ENCODE measurements at places on chromosomes 2 and 18.

DNA sequence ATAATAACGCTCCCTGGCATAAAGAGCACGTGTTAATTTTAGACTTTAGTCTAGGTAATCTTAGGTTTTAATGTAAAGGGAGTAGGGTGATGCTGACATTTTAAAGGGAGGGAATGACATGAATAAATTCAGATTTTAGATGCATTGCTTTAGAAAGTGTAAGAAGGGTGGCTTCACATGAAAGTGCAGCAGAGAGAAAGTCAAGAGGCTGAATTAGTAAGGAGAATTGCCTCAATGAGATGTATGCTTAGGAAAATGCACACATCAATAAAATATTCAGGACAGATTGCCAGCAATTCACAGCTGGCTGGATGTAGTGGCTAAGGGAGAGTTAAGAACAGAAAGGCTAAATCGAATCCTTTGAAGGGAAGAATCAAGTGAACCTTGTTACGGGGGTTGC lies 165.5 kb upstream of the CDH19 start:
- H3K36me3 ChIP-seq = no peaks in the 10 kb centered on the region
- H3K27ac ChIP-seq = no peak overlapping the region
- H3K27me3 ChIP-seq = no peaks in the 10 kb centered on the region
- no peak overlapping the region for H3K4me3 ChIP-seq
- no peak for DNase-seq
- no peaks in the 10 kb centered on the region for H3K4me1 ChIP-seq

- H3K4me1 ChIP-seq = no peaks in the 10 kb centered on the region
- no peak overlapping the region for H3K4me3 ChIP-seq
- no peak overlapping the region for H3K27ac ChIP-seq
- H3K36me3 ChIP-seq = no peaks in the 10 kb centered on the region
Observed at GRCh38 chr2:170155022-170155722, 22.8 kb upstream of the MYO3B start.

DNA sequence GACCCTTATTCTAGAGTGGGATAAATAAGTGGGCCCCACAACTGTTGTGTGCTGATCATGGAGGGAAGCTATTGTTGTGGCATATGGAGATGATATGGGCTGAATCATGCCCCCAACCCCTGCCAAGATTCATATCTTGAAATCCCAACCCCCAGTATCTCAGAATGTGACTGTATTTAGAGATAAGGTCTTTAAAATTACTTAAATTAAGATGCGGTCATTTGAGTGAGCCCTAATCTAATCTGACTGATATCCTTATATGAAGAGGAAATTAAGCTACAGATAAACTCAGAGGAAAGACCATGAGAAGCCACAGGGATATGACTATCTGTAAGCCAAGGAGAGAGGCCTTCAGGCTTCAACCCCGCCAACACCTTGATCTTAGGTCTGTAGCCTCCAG lies 188.3 kb upstream of the RND3 start:
- no peaks in the 10 kb centered on the region for H3K4me1 ChIP-seq
- no peak for DNase-seq
- no peaks in the 10 kb centered on the region for H3K36me3 ChIP-seq
- H3K27me3 ChIP-seq = no peaks in the 10 kb centered on the region
- no peak overlapping the region for H3K4me3 ChIP-seq
- no peak overlapping the region for H3K27ac ChIP-seq

DNA sequence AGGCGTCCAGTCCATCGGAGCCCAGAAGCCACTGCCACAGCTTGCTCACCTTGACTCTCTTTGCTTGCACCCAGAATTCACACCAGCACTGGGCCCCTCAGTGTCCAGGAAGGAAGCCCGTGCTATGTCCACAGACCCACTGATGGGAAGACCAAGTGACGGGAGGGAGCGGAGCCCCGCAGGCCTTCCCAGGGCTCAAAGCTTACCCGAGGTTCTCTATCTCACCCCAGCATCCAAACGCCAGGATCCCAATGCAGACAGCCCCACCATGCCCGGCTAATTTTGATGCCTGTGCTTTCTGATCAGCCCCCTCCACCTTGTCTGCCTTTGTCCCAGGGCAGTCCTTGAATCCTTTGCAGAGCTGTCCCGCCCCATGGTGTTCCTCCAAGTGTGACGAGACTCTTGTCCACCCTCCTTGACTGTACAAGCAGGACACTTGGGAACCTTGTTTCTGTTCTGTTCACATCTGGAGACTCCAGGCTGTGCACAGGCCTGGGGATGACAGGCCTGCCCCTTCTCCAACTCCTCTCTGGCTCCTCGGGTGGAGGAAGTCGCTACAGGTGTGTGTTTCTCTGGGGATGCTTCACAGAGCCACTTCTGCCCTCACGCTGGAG lies 12.0 kb downstream of the NPPC start:
- no peaks in the 10 kb centered on the region for H3K36me3 ChIP-seq
- H3K27me3 ChIP-seq = no peaks in the 10 kb centered on the region
- no peaks in the 10 kb centered on the region for H3K4me1 ChIP-seq
- no peak overlapping the region for H3K27ac ChIP-seq

DNA sequence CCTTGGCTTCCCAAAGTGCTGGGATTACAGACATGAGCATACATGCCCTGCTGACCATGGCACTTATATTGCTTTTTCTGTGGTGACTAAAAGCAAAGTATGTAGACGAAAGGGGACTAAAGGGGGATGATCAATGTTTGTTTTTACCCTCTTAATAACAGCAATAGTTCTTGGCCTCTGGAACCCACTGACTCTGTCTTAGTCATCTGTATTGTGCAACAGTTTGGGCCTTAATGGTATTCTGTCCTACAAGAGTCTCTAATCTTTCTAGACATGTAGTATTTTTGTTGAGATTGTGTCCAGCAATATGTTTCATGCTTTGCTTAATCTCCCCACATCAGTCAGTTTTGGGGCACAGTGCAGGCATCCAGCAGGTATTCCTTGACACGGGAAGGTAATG lies 359.9 kb upstream of the FANCL start:
- H3K4me3 ChIP-seq = no peak overlapping the region
- H3K27ac ChIP-seq = no peak overlapping the region
- H3K4me1 ChIP-seq = no peaks in the 10 kb centered on the region
- no peaks in the 10 kb centered on the region for H3K36me3 ChIP-seq

DNA sequence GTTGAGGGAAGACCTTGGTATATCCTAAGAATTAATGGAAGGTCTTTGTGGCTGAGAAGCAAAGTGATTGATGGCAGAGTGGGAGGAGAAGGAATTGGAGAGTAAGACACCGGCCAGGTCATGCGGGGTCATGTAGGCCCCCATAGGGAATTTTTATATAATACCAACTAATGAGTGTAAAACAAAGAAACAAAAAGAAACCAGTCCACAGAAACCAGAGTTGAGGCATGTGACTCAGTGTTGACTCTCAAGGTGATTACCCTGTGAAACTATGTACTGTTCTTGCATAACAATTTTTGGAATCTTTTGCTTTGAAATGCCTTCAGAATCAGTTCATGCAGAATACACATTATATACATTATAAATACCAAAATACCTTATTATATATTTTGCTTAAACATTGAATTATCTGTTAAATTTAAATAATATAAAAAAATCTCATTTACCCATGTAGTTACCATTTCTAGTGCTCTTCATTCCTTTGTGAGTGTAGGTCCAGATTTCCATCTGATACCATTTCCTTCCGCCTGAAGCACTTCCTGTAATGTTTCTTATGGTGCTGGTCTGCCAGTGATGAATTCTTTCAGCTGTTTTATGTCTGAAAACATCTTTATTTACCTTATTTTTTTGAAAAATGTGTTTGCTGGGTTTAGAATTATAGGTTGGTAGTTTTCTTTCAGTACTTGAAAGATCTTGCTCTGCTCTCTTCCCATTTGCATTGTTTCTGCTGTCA lies 8.6 kb downstream of the CLIP4 start:
- no peak overlapping the region for H3K4me3 ChIP-seq
- H3K4me1 ChIP-seq = peaks cover 12% of the 10 kb centered on the region
- no peaks in the 10 kb centered on the region for H3K27me3 ChIP-seq
- DNase-seq = no peak

GRCh38 chr2:221518201-221518934 lies 53.7 kb downstream of the EPHA4 start:
- H3K27ac ChIP-seq = peak overlapping the region; percentile 97
- peak; percentile 42 for DNase-seq
- peaks cover 48% of the 10 kb centered on the region for H3K4me1 ChIP-seq
- H3K27me3 ChIP-seq = no peaks in the 10 kb centered on the region

- no peak overlapping the region for H3K27ac ChIP-seq
- H3K36me3 ChIP-seq = no peaks in the 10 kb centered on the region
- DNase-seq = no peak
- H3K4me1 ChIP-seq = no peaks in the 10 kb centered on the region
Observed at GRCh38 chr2:240205772-240206171, 65.3 kb upstream of the OTOS start.

GRCh38 chr2:11495844-11496681 lies 30.1 kb upstream of the E2F6 start:
- H3K4me3 ChIP-seq = no peak overlapping the region
- no peak for DNase-seq
- H3K36me3 ChIP-seq = no peaks in the 10 kb centered on the region
- no peaks in the 10 kb centered on the region for H3K27me3 ChIP-seq
- no peaks in the 10 kb centered on the region for H3K4me1 ChIP-seq
- no peak overlapping the region for H3K27ac ChIP-seq

- H3K4me1 ChIP-seq = no peaks in the 10 kb centered on the region
- H3K27ac ChIP-seq = no peak overlapping the region
- H3K27me3 ChIP-seq = no peaks in the 10 kb centered on the region
- no peaks in the 10 kb centered on the region for H3K36me3 ChIP-seq
- no peak overlapping the region for H3K4me3 ChIP-seq
Observed at GRCh38 chr2:48914477-48915089, 159.1 kb upstream of the LHCGR start.

GRCh38 chr18:1526991-1527390 lies 622.3 kb downstream of the ADCYAP1 start:
- H3K4me3 ChIP-seq = no peak overlapping the region
- H3K4me1 ChIP-seq = no peaks in the 10 kb centered on the region
- H3K27ac ChIP-seq = no peak overlapping the region
- H3K27me3 ChIP-seq = no peaks in the 10 kb centered on the region
- DNase-seq = no peak
- H3K36me3 ChIP-seq = no peaks in the 10 kb centered on the region

- no peak overlapping the region for H3K4me3 ChIP-seq
- H3K4me1 ChIP-seq = no peaks in the 10 kb centered on the region
- no peak overlapping the region for H3K27ac ChIP-seq
- H3K36me3 ChIP-seq = no peaks in the 10 kb centered on the region
- DNase-seq = no peak
Observed at GRCh38 chr2:109500910-109501309, 112.9 kb downstream of the SEPTIN10 start.

GRCh38 chr18:46386788-46387187 lies 270.2 kb downstream of the LOXHD1 start:
- H3K4me3 ChIP-seq = no peak overlapping the region
- no peaks in the 10 kb centered on the region for H3K4me1 ChIP-seq
- no peak overlapping the region for H3K27ac ChIP-seq

DNA sequence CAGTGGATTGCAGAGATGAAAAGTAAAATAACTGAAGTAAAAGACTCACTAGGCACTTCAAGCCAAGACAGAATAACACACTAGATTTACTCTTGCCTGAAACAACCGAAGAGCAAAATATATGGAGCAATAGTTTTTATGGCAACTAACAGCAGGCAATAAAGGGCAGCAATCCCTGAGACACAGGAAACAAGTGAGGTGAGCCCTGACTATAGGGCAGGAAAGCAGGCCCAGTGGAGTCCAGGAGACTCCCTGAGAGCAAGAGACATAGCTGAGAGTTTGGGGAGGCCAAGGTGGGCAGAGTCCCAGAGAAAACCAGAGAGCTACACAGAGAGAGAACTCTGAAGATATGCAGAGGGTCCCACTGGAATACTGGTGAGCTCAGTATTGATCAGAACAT lies 18.8 kb downstream of the FARSB start:
- H3K36me3 ChIP-seq = peaks cover 25% of the 10 kb centered on the region
- H3K27me3 ChIP-seq = no peaks in the 10 kb centered on the region
- H3K27ac ChIP-seq = no peak overlapping the region
- no peak for DNase-seq

GRCh38 chr2:201709049-201709448 lies 10.6 kb upstream of the MPP4 start:
- no peaks in the 10 kb centered on the region for H3K4me1 ChIP-seq
- H3K27me3 ChIP-seq = no peaks in the 10 kb centered on the region
- no peak overlapping the region for H3K27ac ChIP-seq
- H3K4me3 ChIP-seq = no peak overlapping the region
- no peak for DNase-seq

- H3K36me3 ChIP-seq = no peaks in the 10 kb centered on the region
- H3K27ac ChIP-seq = no peak overlapping the region
- no peak for DNase-seq
- no peaks in the 10 kb centered on the region for H3K4me1 ChIP-seq
- H3K4me3 ChIP-seq = no peak overlapping the region
Observed at GRCh38 chr18:7196421-7196820, 34.5 kb upstream of the LRRC30 start.

DNA sequence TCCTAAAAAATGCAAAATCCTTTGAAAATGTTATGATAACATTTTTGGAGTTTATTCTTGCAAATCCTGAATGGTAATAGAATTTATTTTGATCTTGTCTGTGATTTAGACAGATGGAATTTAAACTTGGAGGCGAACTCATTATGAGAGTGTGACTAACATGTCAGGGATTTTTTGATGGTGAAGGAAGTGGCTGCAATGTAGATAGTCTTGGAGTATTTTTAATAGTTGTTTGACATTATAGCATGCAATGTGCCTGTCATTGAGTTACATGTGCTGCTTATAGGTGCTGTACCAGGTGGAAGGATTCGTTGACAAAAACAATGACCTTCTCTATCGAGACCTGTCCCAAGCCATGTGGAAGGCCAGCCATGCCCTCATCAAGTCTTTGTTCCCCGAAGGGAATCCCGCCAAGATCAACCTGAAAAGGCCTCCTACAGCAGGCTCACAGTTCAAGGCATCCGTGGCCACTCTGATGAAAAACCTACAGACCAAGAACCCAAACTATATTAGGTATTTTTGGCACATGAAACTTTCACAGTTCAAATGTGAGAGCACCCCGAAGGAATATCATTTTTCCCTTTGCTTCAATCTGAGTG lies 141.8 kb downstream of the MYO1B start:
- no peak for DNase-seq
- H3K4me1 ChIP-seq = no peaks in the 10 kb centered on the region
- H3K27me3 ChIP-seq = no peaks in the 10 kb centered on the region
- no peak overlapping the region for H3K4me3 ChIP-seq

- DNase-seq = no peak
- H3K27ac ChIP-seq = no peak overlapping the region
- H3K36me3 ChIP-seq = no peaks in the 10 kb centered on the region
- no peaks in the 10 kb centered on the region for H3K27me3 ChIP-seq
- H3K4me3 ChIP-seq = no peak overlapping the region
- no peaks in the 10 kb centered on the region for H3K4me1 ChIP-seq
Observed at GRCh38 chr2:135890835-135891234, 14.6 kb upstream of the MCM6 start.

DNA sequence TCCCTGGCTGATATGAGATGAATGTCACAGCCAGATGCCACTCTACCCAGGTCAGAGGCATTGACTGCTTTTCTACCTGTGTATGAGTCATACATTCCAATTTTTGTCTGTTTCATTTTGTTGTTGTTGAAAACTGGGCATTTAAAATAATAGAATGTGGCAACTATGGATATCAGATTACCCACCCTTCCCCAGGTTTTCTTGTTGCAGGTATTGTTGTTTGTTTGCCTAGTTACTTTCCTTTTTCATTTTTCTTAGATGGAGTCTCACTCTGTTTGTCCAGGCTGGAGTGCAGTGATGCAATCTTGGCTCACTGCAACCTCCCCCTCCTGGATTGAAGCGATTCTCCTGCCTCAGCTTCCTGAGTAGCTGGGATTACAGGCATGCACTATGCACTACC lies 70.2 kb downstream of the LRRC30 start:
- H3K36me3 ChIP-seq = no peaks in the 10 kb centered on the region
- H3K27ac ChIP-seq = no peak overlapping the region
- no peaks in the 10 kb centered on the region for H3K4me1 ChIP-seq
- H3K27me3 ChIP-seq = no peaks in the 10 kb centered on the region

- no peak overlapping the region for H3K27ac ChIP-seq
- no peaks in the 10 kb centered on the region for H3K4me1 ChIP-seq
- DNase-seq = no peak
- no peak overlapping the region for H3K4me3 ChIP-seq
- H3K27me3 ChIP-seq = peaks cover 6% of the 10 kb centered on the region
Observed at GRCh38 chr18:76524900-76525698, 30.1 kb upstream of the ZNF516 start.

All from CD8-positive, alpha-beta memory T cell (primary cell).